ENCODE measurements at places on chromosomes 16 and 17.

DNA sequence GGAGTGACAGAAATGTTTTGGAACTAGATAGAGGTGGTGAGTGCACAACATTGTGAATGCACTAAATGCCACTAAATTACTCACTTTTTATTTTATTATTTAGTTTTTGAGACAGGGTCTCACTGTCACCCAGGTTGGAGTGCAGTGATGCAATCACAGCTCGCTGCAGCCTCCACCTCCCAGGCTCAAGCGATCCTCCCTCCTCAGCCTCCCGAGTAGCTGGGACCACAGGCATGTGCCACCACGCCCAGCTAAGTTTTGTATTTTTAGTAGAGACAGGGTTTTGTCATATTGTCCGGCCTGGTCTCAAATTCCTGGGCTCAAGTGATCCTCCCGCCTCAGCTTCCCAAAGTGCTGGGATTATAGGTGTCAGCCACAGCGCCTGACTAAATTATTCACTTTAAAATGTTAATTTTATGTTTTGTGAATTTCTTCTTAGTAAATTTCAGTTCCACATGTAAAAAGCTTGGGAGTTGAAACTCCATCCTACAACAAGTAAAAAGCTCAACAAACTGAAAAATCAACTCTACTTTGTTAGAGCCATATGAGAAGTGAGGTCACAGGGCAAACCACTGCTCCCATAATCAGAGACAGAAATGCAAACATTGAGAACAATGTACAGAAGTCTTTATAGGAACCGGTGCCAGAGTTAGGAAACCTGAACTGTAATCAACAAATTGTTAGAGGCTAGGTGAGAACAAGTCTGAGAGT lies 13.8 kb upstream of the SLC5A10 start:
- DNase-seq: no peak

- no peak for DNase-seq
Observed at GRCh38 chr16:1042866-1043265, 29.7 kb upstream of the SSTR5 start.

- no peak for DNase-seq
Observed at GRCh38 chr16:58280846-58281301, 14.0 kb downstream of the PRSS54 start.

DNA sequence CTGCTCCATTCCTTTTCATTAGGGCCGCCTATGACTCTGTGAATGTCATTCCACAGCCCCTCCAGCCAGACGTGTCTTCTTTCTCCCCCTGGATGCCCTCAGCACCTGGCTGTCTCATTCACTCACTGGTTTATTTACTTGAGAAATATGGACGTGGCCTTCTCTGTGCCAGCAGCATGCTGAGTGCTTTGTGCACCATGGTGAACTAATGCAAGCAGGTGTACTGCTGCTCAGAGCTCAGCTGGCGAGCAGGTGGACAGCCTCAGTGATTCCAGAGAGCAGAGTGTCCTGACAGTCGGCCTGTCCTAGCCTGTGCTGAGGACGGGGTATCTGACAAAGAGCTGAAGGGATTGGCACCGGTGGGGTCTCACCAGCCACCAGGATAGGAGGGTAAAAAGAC lies 96.7 kb downstream of the GNAO1 start:
- DNase-seq: no peak
